ENCODE measurements at places on chromosomes 12 and 14. TPM values are rescaled to one million over a fixed set of nuclear protein-coding genes. Genes with fewer than 3 reads are reported as not detected.

The KLRF1 gene
- 0.21 TPM for polyA plus RNA-seq

The OR4E2 gene
- not detected for polyA plus RNA-seq

The TMEM132D gene
- polyA plus RNA-seq: not detected

The CD27 gene
- polyA plus RNA-seq: 1.1 TPM

The AICDA gene
- polyA plus RNA-seq: not detected

The KMT2D gene
- 12.6 TPM for polyA plus RNA-seq

The PTPRO gene
- 0.98 TPM for polyA plus RNA-seq

The OTUB2 gene
- 0.53 TPM for polyA plus RNA-seq

The MYF6 gene
- polyA plus RNA-seq: 0.07 TPM

The PRR4 gene
- polyA plus RNA-seq: 0.59 TPM

The CRACR2A gene
- polyA plus RNA-seq: 1.5 TPM

The BCL2L14 gene
- polyA plus RNA-seq: not detected

The MUCL1 gene
- not detected for polyA plus RNA-seq

The LTBR gene
- polyA plus RNA-seq: 53.4 TPM

The TDRD9 gene
- polyA plus RNA-seq: 2.0 TPM

The GPR132 gene
- polyA plus RNA-seq: 0.37 TPM

The INF2 gene
- 20.3 TPM for polyA plus RNA-seq

The PRH2 gene
- not detected for polyA plus RNA-seq

The APOF gene
- polyA plus RNA-seq: not detected

The SERPINA5 gene
- polyA plus RNA-seq: 1.1 TPM

The FZD10 gene
- polyA plus RNA-seq: 0.76 TPM

The METTL3 gene
- polyA plus RNA-seq: 27.4 TPM

The FAM186B gene
- 0.67 TPM for polyA plus RNA-seq

The BICDL1 gene
- polyA plus RNA-seq: 7.4 TPM

Measured in adipose tissue (tissue), 3 donors.